Right lung (tissue), 10 donors: ENCODE measurements at places on chromosomes 7 and 10. TPM values are rescaled to one million over a fixed set of nuclear protein-coding genes. Genes with fewer than 3 reads are reported as not detected.

Gene PNLIPRP3
- polyA plus RNA-seq, result not detected

GRCh38 chr7:2295936-2296620, 18.2 kb downstream of the SNX8 start:
- no peak for DNase-seq

- DNase-seq, result no peak
These were observed 181.7 kb downstream of the CCSER2 start for GRCh38 chr10:84510121-84510520.

DNA sequence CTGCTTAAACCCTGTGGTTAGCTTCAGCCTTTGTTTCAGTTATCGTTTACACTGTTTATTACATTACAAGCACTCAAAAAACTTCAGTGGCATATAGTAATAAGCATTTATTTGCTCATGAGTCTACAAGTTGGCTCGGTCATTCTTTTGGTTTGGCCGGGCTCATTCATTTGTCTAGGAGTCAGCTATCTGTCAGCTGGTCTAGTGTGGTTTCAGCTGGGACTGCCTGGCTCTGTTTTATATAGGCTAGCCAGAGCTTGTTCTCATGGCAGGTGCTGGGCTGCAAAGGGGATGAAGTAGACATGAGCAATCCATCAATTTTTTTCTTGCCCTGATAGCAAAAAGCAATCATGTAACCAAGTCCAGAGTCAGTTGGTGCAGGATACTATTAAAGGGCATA, 103.6 kb downstream of the MKLN1 start:
- no peak for DNase-seq

Gene STEAP1B
- 2.3 TPM for polyA plus RNA-seq
